ENCODE measurements at places on chromosomes 1 and 21.

DNA sequence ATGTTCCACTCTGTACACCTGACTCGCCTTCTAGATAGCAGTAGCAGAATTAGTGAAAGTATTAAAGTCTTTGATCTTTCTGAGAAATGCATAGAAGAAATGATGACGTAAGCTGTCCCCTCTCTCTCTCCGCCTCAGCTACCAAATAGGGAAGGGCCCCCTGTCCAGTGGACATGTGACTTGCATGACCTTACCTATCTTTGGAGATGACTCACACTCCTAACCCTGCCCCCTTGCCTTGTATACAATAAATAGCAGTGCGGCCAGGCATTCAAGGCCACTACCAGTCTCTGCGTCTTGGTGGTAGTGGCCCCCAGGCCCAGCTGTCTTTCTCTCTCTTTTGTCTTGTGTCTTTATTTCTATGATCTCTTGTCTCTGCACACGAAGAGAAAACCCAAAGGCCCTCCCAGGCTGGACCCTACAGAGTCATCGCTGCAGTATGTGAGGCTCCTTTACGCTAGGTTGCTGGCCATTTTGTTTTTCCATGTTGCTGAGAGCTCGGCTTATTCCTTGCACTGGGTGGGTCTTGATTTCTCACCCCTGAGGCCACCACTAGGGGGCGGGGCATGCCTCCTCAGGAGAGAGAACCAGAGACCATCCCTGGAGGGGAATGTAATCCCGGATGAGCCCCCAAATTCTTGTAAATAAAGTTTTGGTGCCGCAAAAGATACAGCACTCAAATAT is 16.0 kb upstream of the ZBTB8B start:
- DNase-seq: no peak

- DNase-seq: no peak
Observed at GRCh38 chr1:167898578-167899222, 15.2 kb downstream of the ADCY10 start.

- no peak for DNase-seq
Observed at GRCh38 chr1:30525631-30525970, 197.8 kb downstream of the MATN1 start.

- no peak for DNase-seq
Observed at GRCh38 chr21:26388731-26389231, 184.3 kb downstream of the CYYR1 start.

GRCh38 chr1:151763990-151764389 is 694 bp upstream of the MRPL9 start:
- DNase-seq: no peak

DNA sequence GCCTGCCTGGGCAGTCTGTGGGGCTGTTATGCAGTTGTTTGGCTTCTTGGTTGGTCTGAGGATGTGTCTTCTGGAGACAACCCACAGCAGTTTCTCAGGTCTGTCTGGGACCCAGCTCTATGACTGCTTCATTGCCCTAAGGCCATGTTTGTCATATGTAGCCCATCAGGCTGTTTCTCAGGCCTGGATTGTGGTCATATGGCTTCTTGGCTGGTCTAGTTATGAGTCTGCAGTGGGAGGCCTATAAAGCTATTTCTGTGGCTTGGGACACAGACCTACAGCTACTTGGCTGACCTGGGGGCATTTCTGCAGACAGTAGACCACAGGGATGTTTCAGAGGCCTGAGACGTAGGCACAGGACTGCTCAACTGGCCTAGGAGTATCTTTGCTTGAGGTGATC is 41.5 kb downstream of the CHIA start:
- DNase-seq: no peak

DNA sequence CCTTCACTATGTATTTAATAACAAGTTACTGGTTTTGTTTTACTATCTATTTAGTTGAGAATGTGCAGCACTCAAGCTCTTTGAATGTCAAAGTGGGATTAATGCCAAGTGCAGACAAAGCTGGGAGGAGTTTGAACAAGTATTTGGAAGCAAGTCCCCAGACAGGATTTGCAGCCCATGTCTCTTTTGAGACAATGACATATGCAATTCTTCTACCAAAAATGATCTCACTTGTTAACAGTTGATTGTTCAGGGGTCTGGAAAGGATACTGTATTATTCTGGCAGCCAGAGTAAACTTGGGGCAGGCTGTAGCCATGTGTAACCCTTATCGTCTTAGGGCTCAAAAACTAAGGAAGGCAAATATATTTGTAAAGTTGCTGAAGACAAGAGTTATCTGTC is 15.8 kb downstream of the COLGALT2 start:
- DNase-seq: no peak

DNA sequence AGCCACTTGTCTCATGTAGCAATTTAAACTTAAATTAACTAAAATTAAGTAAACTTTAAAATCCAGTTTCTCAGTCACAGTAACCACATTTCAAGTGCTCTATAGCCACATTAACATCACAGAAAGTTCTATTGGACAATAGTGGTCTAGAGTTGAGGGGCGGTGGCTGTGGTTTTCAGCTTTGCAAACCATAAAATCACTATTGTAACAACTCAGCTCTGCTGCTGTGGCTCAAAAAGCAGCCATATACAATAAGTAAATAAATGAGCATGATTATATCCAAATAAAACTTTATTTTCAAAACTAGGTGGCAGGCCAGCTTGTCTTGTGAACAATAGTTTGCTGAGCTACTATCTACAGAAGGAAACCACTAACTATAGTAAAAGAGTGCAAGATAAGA is 43.4 kb upstream of the C1orf53 start:
- DNase-seq: no peak

- DNase-seq: no peak
Observed at GRCh38 chr1:22328331-22329147, 123.1 kb upstream of the ZBTB40 start.

- no peak for DNase-seq
Observed at GRCh38 chr21:32329776-32330175, 31.1 kb downstream of the MRAP start.

GRCh38 chr21:45818276-45818903 is 163.2 kb upstream of the COL6A1 start:
- DNase-seq: no peak

DNA sequence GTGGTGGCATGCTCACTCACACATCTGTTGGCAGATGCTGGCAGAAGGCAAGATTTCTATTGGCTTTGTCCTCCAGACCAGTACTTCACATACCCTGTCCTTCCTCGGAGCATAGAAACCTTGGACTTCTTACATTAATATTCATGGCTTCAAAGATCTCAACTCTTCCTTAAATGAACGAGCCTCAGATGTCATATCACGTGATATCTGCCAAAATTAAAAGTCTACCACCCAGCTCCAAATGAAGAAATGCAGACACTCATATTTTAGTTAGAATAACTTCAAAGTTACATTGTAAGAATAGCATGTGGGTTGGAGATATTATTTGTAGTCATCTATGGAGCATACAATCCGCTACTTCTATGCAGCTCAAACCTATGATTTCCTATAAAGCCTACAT is 1994.9 kb downstream of the NCAM2 start:
- DNase-seq: no peak

DNA sequence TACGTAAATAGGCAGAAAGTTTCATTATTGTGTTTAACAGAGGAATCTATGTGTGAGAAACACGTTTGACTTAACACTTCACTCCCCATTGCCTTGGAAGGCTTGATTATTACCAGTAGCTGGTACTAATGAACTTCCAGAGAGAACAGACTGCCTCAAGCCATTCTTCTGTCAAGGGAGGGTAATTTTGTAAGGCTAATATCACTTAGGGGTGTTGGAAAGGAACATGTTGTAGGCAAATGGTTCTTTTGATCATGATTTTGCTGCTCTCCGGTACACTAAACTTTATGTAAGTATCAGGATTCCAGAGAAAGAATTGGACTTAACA is 1.8 kb downstream of the LAMC1 start:
- DNase-seq: no peak

GRCh38 chr1:91015794-91016550 is 5.9 kb downstream of the ZNF644 start:
- no peak for DNase-seq

DNA sequence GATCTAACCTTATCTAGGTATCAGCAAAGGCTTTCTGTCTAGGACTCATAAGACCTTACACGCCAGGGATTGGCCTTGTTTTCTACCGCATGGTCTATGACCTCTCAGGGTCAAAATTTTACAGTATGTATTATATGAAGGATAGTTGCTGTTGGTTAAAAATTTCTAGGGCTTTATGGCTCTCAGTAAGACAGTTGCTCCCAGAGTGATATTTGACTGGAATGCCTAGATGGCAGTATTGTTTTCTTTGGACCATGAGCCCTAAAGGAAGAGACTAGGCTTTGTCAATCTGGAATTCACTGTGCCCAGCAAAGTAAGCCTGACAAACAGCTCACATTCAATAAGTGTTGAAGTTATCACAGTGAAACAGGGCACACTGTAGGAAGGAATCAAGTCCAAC is 37.6 kb downstream of the C1orf87 start:
- no peak for DNase-seq

DNA sequence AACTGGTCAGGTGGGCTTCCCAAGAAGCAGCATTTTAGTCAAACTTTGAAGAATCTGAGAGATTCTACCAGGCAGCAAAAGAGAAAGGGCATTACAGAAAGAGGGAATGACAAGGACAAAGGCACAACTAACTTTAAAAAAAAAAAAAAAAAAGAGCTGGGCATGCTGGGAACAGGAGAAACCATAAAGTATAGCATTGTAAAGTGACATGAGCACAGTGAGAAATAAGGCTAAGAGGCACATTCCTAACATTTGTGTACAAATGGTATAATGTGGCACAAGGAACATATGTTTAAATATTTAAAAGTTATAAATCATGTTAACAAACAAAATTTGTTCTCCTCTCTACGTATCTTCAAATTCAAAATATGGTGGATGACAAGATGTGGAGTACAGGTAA is 69.6 kb downstream of the CLCA4 start:
- DNase-seq: no peak

DNA sequence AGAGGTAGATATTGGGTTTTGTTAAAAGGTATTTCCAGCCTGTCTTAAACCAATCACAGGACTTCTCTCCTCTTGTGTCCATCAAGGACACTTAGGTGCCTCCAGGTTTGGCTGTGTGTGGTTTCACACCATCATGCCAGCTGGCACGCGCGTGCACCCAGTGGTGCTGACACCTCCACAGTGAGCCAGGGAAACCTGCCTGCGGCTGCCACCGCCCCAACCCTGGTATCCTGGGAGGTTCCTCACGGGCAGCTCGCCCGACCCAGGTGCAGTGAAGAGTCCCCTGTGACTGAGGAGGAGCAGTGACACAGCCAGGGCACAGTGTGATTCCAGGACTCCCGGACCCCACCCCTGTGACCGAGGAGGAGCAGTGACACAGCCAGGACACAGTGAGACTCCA is 13.2 kb upstream of the COL6A2 start:
- no peak for DNase-seq

DNA sequence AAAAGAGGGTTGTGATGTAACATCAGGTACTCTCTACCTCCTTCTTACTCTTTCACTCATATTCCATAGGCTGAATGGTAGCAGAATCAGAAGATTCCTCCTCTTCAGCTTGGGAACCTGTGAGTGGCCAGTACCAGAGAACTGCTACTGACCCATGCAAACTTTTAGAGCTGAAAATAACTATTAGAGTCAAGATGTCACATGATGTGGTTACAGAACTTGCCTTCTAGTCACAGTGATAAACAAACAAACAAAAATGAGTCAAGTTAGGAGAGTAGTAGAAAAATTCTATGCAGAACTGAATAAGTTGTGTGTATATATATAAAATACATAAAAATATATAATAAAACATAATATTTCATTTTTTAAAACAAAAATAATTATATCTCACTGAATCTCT is 47.6 kb upstream of the RGS1 start:
- DNase-seq: no peak

DNA sequence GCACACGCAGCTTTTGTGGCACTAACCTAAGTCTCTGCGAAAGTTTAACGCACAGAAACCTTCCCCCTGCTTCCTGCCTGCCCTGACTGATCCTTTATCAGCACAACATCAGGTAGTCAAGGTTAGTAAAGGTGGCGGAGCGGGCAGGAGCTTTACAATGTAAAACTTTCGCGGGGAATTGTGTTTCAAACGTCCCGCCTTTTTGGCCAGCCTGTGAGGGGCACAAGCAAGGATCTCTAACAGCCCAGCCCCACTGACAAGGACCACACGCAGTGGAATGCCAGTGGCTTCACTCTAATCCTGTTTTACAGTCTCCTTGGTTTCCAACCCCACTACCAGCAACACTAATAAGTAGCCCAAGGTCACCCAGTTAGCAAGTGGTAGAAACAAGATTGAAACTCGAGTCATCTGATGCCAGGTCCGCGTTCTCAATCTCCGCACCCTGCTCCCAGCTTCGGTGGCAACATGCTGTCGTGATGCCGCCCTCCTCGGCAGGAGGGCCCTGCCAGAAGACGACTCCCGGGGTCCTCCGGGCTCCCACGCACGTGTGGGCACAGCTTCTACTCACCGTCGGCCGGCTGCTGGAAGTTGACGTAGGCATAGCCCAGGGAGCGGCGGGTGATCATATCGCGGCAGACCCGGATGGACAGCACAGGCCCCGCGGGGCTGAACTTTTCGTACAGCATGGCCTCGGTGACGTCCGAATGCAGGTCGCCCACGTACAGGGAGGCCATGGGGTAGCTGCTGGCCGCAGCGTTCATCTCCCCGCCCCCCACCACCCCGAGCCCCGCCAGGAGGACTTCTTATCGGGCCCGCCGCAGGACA is 1.2 kb downstream of the PABPC4 start:
- no peak for DNase-seq
